ENCODE measurements at places on chromosomes 4 and X.

GRCh38 chrX:103877571-103877970, 45.5 kb upstream of the RAB9B start:
- no peak for DNase-seq

DNA sequence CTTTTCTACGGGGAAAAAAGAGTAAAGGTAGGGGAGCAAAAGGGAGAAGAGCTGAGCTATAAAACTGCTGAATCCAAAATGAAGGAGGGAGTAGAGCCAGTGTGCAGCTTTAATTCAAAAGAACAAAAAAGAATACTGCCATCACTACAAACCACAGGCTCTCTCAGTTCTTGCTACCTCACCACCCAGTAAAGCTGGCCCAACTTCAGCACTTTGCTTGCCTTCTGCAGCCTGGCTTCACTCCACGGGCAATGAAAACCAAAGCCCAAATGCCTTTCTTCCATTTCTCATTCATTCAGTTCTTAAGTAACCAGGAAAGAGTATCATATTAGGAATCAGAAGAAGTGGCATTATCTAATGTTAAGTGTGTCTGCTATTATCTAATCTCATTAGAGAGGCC, 376.8 kb downstream of the BCOR start:
- DNase-seq = no peak

- DNase-seq = no peak
Measured at GRCh38 chr4:108244606-108245005, 75.9 kb upstream of the LEF1 start.

DNA sequence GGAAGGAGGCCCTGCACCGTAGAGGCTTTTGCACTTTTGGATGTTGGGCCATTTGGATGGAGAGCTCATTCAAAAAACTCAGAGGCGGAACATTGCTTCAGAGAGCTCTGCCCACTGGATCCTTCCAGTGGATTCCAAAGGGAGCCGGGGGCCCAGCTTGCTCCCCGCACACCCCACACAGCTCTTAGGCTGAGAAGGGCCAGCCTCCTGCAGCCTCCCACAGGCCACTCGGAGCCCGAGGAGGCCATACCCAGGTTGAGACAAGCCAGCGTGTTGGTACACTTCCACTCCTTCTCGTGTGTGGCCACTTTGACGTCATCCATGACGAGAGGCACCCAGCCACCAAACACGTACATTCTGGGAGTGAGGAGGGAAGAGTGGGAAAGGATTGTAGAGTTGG, 10.3 kb downstream of the HCFC1 start:
- no peak for DNase-seq

GRCh38 chr4:88606832-88607231, 14.6 kb downstream of the HERC3 start:
- no peak for DNase-seq

DNA sequence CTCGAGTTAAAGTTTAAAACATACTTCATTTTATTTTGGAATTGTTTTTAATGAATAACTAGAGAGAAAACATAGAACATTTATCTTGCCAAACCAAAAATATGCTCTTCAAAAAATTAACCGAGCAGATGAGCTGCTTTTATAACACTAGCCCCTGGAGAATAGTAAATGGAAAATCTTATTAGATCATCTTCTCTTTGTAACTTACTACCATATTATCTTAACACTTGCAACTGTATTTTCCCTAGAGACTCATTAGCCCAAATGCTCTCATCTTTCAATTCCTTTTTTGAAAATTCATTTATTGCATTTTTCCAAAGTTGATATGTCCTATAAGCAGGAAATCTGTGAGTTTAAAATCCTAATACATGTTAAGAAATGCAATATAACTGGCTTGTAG, 143.3 kb downstream of the CAMK2D start:
- no peak for DNase-seq

- DNase-seq = no peak
Measured at GRCh38 chr4:74037076-74037955, 1.2 kb downstream of the CXCL3 start.

DNA sequence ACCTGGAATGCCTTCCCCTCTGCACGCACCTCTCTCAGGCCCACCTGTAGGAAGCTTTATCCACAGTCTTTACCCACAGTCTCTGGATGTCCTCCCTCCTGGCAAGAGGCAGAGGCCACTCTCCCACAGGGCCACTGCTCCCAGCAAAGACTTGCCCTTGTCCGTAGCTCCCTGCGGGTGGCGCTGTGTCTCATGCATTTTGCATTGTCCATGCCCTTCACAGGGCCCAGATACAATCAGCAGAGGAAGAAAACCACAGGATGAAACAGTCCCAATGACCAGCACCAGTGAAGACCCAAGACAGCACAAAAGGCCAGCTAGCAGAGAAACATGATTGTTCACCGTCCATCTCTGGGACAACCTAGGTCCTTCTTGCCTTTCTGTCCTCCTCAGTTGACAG, 2.1 kb upstream of the NSG1 start:
- no peak for DNase-seq

- DNase-seq = peak; percentile 2
Measured at GRCh38 chrX:110125446-110126162, 122.7 kb downstream of the TMEM164 start.

GRCh38 chr4:122576261-122577188, 44.3 kb downstream of the IL21 start:
- peak; percentile 74 for DNase-seq

DNA sequence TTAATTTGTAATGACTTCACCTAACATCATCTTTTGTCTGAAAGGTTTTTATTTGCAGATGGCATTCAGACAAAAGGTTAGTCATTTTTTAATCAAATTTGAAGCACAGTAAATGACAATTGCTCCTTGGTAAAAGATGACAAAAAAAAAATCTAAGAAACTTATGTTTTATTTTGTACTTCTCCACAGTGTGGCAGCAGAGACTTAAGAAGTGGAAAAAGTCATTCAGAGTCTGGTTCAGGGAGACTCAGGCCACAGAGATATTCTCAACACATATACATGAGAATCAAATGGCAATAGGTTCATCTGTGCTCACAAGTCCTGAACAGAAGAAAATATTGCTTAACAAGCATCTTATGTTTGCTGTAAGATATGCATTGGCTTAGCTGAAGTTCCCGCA, 436.2 kb downstream of the KCNIP4 start:
- peak; percentile 55 for DNase-seq

DNA sequence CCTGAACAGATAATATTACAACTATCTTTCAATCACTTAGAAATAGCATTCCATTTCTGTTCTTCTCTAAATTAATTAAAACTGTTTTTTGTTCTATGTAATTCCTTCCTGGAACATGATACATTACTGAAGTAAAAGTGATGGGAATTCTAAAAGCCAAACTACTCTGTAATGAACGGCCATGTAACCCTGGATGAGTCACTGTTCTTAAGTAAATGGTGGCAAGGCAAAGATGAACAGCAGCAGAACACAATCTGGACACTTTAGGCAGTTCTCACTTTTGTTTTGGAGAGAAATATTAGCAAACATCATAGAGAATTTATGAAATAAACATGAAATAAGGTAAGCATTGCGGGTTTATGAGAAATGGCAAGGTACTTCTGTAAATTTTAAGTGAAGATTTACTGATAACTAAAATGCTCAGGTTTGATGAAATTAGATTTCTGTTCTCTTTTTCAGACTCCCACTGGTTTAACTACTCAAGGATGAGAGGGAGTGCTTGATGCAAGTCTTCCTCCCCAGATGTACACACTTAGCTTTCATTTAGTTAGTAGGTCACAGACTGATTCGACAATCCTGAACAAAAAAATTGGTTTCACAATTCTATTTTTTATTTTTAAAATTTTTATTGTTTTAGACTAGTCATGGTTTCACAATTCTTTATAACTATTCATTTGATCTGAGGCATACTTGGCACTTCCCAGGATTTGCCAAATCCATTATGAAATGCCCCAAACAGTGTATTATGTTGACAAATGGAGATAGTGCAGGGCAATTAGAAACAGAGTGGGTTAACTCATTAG, 964 bp upstream of the GPR82 start:
- DNase-seq = no peak

GRCh38 chr4:152776352-152776751, 3.2 kb downstream of the TIGD4 start:
- no peak for DNase-seq

- no peak for DNase-seq
Measured at GRCh38 chr4:147840838-147841738, 109.2 kb downstream of the ARHGAP10 start.

- no peak for DNase-seq
Measured at GRCh38 chrX:73812256-73812655, 249.3 kb downstream of the CHIC1 start.

DNA sequence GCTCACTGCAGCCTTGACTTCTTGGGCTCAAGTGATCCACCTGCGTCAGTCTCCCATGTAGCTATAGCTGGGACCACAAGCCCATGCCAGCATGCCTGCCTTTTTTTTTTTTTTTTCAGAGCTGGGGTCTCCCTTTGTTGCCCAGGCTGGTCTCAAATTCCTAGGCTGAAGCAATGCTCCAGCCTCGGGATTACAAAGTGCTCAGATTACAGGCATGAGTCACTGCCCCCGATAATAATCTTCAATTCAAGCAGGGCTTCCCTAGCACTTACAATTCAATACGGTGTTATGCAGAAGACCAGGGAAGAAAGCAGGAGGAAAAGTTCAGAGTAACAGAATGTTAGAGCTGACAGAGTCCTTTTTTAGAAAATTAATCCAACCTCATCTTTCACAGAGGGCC, 26.1 kb downstream of the OTOP1 start:
- DNase-seq = no peak

- no peak for DNase-seq
Measured at GRCh38 chr4:126396703-126397102, 1081.9 kb downstream of the FAT4 start.

DNA sequence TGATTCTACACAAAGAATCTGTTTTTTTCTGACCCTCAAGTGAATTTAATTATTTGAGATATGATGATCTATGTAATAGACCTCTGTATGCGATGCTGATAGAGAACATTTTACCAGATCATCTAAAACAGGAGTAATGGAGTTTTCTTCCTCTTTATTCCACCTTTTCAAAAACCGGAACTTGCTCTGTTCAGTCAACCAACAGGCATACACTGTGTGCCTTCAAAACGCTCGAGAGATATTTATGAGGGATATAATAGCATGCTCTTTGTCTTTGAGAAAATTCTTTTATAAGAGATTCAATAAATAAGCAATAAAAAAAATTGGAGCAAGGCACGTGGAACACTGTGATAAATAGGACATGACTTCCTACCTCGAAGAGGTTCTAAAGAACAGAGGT, 2.0 kb downstream of the NYX start:
- DNase-seq = no peak

All from midbrain (tissue), 1 donor.